ENCODE measurements at places on chromosomes 7 and 10.

- peak; percentile 28 for DNase-seq
Observed at GRCh38 chr7:151299940-151300645, 41.5 kb upstream of the NUB1 start.

DNA sequence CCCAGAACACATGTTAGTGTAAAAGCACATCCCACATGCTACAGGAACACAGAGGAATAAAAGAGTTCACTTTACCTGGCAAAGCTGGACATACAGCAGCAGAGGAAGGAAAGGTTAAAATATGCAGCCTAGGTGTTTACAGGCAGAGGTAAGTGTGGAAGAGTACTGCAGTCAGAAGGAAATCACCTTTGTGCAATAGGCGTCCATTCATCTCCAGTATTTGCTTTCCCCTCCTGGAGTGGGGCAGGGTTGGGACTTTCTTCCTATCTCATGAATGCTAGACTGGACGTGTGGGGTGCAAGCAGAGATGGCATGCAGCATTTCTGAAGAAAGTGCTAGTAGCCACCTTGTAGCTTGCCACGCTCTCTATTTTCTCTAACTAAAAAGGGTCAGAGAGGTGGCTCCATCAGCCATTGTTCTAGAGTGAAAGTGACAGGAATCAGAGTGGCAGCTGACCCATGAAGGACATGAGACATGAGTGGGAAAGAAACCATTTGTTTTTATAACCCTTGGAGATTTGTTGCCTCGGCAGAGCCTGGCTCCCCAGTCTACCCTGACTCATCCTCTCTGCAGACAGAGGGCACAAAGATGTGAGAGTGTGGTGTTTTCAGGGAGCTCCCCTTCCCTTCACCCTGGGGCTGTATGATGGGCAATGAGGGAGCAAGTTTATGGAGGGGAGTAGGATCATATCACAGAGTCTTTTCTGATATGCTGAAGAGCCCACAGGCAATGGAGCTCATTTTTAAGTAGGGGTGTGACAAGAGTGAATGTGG lies 101.2 kb upstream of the SEC61G start:
- DNase-seq = no peak

GRCh38 chr10:104277785-104278184 lies 8.8 kb downstream of the GSTO2 start:
- no peak for DNase-seq

DNA sequence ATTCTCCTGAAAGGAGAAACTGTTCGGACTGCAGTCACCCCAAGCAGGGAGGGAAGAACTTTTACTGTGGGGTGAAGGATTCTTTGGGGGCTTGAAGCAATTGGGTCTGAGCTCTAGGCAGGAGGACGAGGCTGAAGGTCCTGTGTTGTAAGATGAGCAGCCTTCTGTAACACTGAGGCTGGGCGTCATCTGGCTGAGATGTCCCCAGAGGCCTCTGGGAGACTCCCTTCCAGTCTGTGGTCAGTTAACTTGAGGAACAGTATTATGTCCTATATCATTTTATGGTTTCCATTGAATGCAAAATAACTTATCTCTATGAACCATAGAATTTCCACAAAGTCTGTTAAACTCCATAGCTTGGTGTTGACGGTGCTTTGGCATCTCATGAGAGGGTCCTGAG lies 26.3 kb downstream of the FIGNL1 start:
- DNase-seq = no peak

DNA sequence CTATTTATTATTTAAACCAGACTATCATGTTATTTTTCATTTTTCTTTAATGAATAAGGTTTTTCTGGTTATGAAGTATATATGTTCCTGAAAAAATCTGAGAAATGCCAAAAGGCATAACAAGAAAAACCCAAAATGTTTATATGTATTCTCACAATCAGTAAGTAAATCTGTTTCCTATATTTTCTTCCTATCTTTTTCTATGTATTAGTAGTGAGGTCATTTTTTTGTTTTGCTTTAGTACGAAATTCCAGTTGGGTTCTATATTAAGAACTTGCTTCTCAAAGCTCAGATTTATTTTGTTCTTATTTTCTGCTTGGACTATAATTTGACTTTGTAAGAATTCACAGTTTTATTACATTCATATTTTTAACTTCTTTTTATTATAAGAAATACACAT lies 287.5 kb upstream of the NFE2L3 start:
- no peak for DNase-seq

DNA sequence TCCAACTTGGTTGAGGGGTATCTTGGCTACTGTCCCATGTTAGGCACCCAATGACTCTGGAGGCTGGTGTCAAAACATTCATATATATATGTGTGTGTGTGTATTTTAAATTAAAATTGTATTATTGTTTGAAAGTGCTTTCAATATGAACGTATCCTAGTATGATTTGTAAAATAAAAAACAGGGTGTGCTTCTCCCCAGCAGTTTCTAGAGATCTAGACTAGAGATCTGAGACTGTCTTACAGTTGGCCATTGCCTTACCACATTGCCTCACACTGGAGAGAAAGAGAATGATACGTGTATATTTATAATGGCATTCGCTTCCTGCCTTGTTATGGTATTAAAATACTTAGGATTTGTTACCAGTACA lies 1.2 kb downstream of the BAG3 start:
- DNase-seq = peak; percentile 64
